ENCODE measurements at places on chromosomes 5 and 9.

DNA sequence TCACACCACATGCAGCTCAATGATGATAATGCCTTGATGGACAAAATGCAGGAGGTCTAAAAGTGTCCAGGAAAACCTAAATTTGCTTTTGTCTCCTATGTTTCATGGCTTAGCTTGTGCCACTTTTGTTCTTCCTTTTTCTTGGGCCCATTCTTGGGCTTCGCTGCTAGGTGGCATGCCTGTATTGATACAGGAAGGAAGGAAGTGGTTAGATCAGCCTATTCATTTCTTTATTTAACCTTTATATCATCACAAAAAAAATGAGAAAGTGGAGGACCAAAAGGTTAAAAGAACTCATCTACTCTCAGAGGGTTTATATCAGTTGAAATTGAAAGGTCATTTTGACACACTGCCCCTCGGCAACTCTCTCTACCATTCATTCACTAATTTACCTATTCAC lies 260.2 kb downstream of the ARHGAP26 start:
- no peak for DNase-seq

DNA sequence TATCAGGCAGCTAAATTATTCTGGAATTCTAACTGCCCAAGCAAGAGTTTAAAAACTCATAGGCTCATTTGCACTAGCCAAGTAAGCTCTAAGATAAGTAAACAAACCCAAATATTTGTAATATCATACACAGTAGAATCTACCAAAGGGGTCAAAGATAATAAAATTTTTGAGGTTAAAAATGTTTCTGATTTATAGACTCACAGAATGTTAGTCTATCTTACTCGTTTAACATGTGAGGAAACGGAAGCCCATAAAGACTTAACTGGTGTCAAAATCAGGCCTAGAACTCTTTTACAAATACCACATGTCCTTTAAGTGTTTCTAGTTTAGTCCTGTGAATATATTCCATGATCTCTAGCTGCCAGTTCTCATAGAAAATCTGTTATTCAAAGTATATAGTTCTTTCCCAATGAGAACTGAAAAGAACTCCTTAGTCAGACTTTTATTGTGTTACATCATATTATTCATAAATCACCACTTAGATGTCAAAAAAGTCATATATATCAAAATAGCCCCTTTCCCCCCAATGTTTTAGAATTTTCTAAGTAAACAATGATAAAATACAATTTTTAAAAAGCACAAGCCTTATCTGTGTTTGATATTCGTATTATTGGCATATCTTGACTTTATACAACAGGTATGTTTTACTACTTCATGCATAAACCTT lies 13.9 kb downstream of the RAB14 start:
- no peak for DNase-seq

GRCh38 chr5:59497207-59497606 lies 396.3 kb downstream of the PDE4D start:
- no peak for DNase-seq

DNA sequence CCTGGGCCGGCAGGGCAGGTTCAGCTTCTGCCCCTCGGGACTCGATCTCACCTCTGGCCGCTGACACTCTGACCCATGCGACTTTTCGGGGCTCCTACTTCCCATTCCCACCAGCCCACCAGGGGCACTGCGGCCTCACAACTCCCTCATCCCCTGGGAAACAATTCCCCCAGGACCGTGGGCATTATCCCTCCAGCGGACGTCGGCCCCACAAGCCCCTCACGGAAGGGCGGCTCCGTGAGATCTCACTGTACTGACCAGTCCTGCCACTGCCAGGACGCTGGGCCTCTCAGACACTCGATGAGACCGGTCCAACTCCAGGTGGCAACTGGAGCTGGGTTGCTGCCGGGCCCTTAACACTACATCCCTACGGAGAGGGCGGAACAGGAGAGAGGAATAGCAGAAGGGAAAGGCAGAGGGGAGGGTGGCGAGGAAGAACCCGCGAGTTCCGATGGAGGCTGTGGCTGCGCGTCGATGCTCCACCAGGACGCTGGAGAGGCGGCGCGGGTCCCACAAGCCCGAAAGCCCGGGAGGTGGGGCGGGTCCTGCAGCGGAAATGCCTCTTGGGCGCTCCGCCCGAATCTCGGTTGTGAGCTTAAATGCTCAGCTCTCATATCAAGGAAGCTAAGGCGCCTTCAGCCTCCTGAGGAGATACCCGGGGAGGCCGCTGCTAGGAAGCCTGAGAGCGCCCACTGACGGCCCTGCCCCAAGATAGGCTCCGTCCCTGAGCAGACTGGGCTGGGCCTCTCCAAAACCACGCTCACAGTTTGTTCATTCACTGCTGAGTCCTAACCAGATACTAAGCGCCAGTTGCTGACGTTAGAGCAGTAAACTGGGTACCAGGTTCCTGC lies 36.3 kb downstream of the VCP start:
- no peak for DNase-seq

DNA sequence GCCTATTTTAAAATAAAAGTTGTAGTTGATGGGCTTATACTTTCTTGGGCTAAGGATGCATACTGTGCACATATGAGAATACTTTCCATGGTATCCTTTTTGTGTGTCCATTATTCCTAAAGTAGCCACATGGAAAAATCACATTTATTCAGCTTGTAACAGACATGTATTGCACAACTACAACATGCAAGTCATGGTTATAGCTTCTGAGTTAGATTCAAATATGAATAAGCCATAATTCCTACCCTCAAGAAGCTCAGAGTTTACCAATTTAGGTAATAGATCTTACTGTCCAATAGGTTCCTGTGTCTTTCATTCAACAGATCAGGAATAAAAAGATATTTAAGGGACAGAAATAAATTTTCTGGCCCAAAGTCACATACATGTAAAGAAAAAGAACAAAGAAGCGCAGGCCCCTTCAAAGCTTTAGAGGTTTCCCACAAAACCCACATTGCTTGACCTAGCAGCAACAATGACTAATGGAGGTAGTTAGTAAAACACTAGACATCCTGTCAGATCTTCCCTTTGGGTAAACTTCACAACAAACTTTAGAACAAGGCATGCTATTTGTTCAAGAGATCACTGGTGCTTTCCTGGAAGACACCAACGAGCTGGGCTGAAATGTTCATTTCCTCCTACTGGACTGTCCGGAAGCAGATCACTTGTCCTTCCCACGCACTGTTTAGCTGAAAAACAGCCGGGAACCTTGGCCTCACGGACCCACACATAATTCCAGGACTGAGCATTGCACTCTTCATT lies 78.4 kb upstream of the ITGA1 start:
- no peak for DNase-seq

DNA sequence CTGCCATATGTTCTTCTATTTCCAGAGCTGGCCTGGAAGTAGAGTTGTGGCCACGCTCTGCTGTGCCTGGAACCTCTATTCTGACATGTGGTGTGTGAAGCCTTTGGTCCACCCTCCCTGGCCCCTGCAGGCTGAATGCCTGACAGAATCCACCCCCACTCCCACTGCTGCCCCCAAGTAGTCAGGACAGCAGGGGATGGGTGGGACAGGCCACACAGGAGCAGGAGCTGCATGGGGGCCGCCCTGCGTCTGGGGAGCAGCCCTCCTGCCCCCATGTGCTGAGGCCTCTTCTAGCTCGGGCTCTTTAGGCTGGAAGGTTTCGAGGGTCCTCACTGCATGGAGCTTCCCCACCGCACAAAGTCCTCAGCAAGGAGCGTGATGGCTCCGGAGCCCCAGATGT lies 32.6 kb upstream of the IRX4 start:
- no peak for DNase-seq

DNA sequence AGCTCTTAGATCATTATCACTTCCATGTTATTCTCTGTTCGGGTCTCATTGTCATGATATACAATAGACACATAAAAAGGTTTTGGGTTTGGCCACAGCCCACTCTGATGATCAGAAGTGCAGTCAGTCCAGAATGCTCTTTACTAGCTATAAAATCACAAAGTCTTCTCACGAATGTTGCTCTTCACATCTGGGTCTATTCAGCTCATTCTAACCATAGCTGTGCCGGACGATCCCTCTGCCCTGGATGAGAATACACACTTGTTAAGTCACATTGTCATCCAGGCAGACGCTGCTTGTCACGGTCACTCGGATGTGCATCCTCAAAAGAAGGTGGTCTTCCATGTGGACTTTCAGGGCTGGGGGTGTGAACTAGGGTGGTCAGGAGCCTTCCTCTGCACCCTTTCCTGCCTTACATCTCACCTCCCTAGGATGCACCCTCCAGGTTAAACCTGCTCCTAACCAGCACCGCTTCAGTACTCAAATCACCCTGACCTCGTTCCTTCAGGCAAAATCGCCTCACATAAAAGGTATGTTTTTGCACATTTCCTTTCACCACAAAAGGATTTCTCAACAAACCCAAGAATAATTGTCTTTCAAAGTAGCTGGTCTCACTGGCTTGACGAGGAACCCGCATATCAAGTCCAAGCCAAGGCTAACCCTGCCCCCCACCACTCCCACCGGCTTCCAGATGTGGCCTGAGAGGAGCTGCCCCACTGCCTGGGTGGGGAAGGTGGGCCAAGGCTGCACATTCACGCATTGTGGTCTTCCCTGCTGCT lies 21.9 kb downstream of the ANKH start:
- DNase-seq = no peak

GRCh38 chr5:170338933-170339779 lies 41.6 kb upstream of the LCP2 start:
- DNase-seq = no peak

DNA sequence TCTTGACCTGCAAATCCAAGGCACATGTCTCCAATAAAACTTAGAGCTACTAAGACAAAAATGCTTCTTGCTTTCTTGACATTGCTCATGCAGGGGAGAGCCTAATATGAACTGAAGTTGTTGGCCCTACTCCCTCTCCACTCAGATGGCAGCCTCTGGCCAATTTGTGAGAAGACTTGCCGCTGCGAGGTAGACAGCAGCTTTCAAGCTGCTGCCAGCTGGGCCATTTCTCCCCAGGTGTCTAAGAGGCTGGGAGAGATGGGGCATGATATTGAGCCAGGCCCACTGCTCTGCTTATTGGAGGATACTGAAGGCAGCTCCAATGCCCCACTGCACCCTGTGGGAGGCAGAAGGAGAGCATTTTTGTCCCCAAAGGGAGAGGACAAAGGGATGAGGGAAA lies 380.5 kb downstream of the RASEF start:
- no peak for DNase-seq

GRCh38 chr9:100108559-100108958 lies 9.5 kb downstream of the INVS start:
- DNase-seq = no peak

- no peak for DNase-seq
Observed at GRCh38 chr5:127585661-127586060, 63.2 kb upstream of the CTXN3 start.

GRCh38 chr9:124209279-124209678 lies 48.5 kb upstream of the NEK6 start:
- DNase-seq = no peak

DNA sequence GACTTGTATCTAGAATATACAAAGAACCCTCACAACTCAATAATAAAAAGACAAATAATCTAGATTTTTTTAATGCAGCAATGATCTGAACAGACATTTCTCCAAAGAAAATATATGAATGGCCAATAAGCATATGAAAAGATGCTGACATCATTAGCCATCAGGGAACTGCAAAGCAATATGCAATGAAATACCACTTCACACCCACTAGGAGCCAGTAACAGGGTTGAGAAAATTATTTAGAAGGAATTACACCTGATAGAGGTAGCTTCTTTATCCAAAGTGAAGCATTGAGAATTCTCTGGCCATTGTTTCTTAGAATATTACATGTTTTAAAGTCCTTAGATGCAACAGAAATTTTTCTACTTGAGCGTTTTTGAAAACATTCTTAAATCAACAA lies 316.9 kb downstream of the KCNN2 start:
- DNase-seq = no peak

GRCh38 chr9:136312436-136312835 lies 8.5 kb upstream of the CCDC187 start:
- DNase-seq = no peak

GRCh38 chr5:81633891-81634290 lies 117.0 kb downstream of the SSBP2 start:
- no peak for DNase-seq

DNA sequence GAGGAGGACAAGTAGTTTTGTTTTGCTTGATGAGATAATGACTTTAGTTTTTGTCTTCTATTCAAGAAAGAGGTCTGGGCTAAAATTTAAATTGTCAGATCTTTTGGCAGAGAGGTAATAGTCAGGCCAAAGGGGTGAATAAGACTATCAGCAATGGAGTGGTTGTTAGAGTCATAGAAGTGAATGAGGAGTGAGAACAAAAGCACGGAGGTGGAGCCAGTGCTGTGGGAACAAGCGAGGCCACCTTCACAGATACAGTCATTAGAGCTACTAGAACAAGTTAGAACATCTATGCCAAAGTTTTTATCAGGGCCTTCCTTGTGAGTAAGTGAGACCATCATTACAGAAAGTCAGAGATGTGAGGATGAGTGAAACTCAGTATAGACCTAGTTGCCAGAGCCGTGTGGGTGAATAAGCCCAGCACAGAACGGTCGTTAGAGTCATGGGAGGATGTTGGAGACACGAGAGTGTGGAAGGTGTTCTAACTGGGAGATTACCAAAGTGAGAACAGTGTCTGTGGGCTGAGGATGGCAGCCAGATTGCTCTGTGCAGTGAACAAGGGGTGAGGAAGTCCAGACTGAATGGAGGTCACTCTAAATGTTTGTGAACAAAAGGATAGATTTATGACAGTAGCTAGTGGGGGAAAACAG lies 135.1 kb downstream of the RPS23 start:
- no peak for DNase-seq

DNA sequence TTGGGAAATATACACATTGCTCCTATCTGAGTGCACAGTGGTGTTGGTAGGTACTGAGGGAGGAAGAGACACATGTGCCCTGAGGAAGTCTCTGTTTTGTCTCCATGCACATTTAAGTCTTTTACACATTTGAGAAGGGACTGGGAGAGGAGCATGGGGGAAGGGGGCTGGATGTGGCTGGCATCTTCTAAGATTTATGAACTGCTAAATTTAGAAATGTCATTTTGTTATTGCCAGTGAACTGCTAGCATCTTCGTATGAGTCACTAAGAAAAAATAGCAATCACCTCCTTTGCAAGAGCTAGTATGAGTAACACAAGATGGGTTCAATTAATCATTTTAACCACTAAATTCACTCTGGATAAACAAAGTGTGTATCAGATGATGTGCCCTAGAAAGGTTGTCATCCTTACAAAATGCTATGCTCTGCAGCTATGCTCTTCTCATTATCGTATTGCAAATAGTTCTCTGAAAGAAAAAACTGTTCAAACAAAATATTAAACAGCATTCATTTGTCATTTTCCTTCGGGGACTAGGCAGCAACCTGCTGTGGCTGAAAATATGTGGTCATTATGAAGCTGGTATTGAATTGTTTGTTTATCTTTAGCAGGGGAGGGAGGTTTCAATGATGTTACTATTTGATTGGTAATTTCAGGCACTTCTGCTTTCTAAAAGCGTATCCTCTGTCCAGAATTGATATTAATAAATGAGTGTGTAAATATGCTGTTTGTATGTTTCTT lies 236.5 kb downstream of the DMRTA1 start:
- no peak for DNase-seq

Data from skin of body (tissue), 3 donors.